ENCODE measurements at places on chromosomes 6 and 20. TPM values are rescaled to one million over a fixed set of nuclear protein-coding genes. Genes with fewer than 3 reads are reported as not detected.

PPP1R14C gene
- total RNA-seq = 0.16 TPM

FHL5 gene
- total RNA-seq = not detected

PFDN4 gene
- total RNA-seq = 38.9 TPM

ABHD16B gene
- not detected for total RNA-seq

NRN1 gene
- total RNA-seq = 117 TPM

ERVFRD-1 gene
- not detected for total RNA-seq

DLK2 gene
- total RNA-seq = 0.16 TPM

LY6G5B gene
- total RNA-seq = 8.4 TPM

EFCAB8 gene
- under 0.01 TPM for total RNA-seq

DNMT3B gene
- total RNA-seq = 1.7 TPM

OR2B6 gene
- total RNA-seq = not detected

PPP1R3G gene
- 6.2 TPM for total RNA-seq

HLA-DOB gene
- total RNA-seq = 0.32 TPM

CST2 gene
- total RNA-seq = not detected

MEI4 gene
- total RNA-seq = under 0.01 TPM

CDH26 gene
- total RNA-seq = 0.49 TPM

SENP6 gene
- total RNA-seq = 115 TPM

MDFI gene
- 0.49 TPM for total RNA-seq

CPNE5 gene
- total RNA-seq = 0.12 TPM

RHAG gene
- not detected for total RNA-seq

PLG gene
- not detected for total RNA-seq
